ENCODE measurements at places on chromosomes 7 and 10. TPM values are rescaled to one million over a fixed set of nuclear protein-coding genes. Genes with fewer than 3 reads are reported as not detected.

The INHBA gene
- total RNA-seq = 2.1 TPM

The NMT2 gene
- 28.3 TPM for total RNA-seq

The ACSM6 gene
- total RNA-seq = not detected

The SRGN gene
- total RNA-seq = 865 TPM

The SP8 gene
- total RNA-seq = not detected

The DGKB gene
- not detected for total RNA-seq

The FBXW4 gene
- total RNA-seq = 8.9 TPM

The LIPM gene
- total RNA-seq = not detected

The KLLN gene
- 0.69 TPM for total RNA-seq

The CLDN3 gene
- total RNA-seq = not detected

The CHST3 gene
- 22.4 TPM for total RNA-seq

The TMEM184A gene
- 3.3 TPM for total RNA-seq
